Liver (tissue), 10 donors: ENCODE measurements at places on chromosomes 2 and 18. TPM values are rescaled to one million over a fixed set of nuclear protein-coding genes. Genes with fewer than 3 reads are reported as not detected.

Gene DSEL
- 4.9 TPM for total RNA-seq

- H3K4me1 ChIP-seq, result no peaks in the 10 kb centered on the region
- H3K27ac ChIP-seq, result no peak overlapping the region
- H3K4me3 ChIP-seq, result no peak overlapping the region
- no peak for DNase-seq
These were observed 12.4 kb upstream of the ZFP36L2 start for GRCh38 chr2:43238813-43239212.

- H3K4me1 ChIP-seq, result no peaks in the 10 kb centered on the region
- no peak overlapping the region for H3K27ac ChIP-seq
- no peak overlapping the region for H3K4me3 ChIP-seq
These were observed 312.2 kb upstream of the SMIM21 start for GRCh38 chr18:75739682-75740081.

- H3K4me1 ChIP-seq, result peaks cover 1% of the 10 kb centered on the region
- H3K27me3 ChIP-seq, result no peaks in the 10 kb centered on the region
- H3K36me3 ChIP-seq, result no peaks in the 10 kb centered on the region
- no peak overlapping the region for H3K4me3 ChIP-seq
- no peak overlapping the region for H3K27ac ChIP-seq
These were observed 92.9 kb upstream of the CYP1B1 start for GRCh38 chr2:38168710-38169480.

- H3K4me1 ChIP-seq, result no peaks in the 10 kb centered on the region
- no peaks in the 10 kb centered on the region for H3K27me3 ChIP-seq
- DNase-seq, result no peak
- no peak overlapping the region for H3K27ac ChIP-seq
- no peak overlapping the region for H3K4me3 ChIP-seq
These were observed 65.2 kb downstream of the CMPK2 start for GRCh38 chr2:6800553-6800952.

DNA sequence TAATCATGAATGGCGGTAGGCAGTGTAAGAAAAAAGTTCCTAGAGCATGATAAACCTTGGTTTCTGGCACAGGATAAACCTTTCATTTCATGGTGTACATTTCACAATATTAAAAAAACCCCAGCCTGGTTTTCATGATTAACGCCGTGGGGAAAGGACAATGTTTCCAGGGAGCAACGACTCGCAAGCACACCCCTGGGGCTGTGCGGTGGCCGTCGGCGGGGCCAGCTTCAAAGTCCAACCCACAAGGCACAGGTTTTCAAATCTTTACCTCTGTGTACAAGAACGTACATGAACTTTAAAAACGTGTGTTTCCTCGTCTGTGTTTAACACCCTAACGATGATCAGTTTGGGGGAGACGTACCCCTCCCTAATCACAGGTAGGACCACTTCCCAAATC lies 118.1 kb downstream of the NOL10 start:
- H3K36me3 ChIP-seq, result peaks cover 5% of the 10 kb centered on the region
- no peak overlapping the region for H3K27ac ChIP-seq
- no peaks in the 10 kb centered on the region for H3K4me1 ChIP-seq
- no peak overlapping the region for H3K4me3 ChIP-seq

DNA sequence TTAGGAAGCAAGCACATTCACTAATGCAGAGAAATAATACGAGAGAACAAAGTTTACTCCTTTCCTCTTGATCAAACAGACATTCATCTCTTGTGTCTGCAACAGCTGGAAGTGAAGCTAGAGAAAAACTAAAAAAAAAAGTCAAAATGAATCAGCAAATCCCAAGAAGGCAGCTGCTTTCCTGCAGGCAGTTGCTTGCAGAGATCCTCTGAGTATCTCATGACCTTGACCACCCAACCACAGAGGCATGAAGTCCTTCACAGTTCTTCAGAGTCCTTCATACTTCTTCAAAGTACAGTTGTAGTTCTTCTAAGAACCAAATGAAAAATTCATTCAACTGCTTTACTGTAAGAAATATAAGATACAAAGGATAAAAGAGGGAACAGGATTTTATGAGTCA lies 97.2 kb upstream of the ACVR1C start:
- H3K36me3 ChIP-seq, result peaks cover 11% of the 10 kb centered on the region
- H3K27me3 ChIP-seq, result no peaks in the 10 kb centered on the region
- H3K4me3 ChIP-seq, result no peak overlapping the region
- no peak overlapping the region for H3K27ac ChIP-seq
- DNase-seq, result no peak

DNA sequence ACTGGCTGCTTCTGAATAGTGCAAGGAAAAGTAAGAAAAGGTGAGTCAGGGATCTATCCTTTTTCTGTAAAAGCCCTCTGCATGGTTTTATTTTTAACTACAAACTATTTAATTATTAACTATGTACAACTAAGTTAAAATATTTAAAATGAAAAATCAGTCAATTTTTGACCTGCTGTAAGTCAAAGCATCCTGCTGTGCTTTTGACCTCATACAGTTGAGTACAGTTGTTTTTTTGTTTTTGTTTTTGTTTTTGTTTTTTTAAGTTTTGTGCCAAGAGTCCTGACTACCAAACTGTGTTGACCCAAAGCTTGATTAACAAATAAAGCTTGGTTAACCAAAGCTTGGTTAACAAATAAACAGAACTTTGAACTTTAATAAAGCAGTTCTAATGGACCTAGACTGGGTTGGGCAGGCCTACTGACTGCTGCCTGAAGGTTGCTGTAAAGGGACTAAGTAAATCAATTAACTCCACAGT lies at the start of gene ACMSD:
TSS of gene ACMSD (plus strand) at position 474 of the 478 bp plus-strand sequence. CDS start 67 bp downstream, outside the sequence.
- peaks cover 40% of the 10 kb centered on the region for H3K4me1 ChIP-seq
- H3K4me3 ChIP-seq, result peak within 1 kb of the TSS; percentile 70
- H3K36me3 ChIP-seq, result peaks cover 5% of the 10 kb centered on the region
- no peaks in the 10 kb centered on the region for H3K27me3 ChIP-seq
- DNase-seq, result no peak

GRCh38 chr2:16882706-16883105 lies 217.1 kb upstream of the CYRIA start:
- H3K36me3 ChIP-seq, result no peaks in the 10 kb centered on the region
- H3K4me3 ChIP-seq, result no peak overlapping the region
- DNase-seq, result no peak
- H3K27me3 ChIP-seq, result no peaks in the 10 kb centered on the region

DNA sequence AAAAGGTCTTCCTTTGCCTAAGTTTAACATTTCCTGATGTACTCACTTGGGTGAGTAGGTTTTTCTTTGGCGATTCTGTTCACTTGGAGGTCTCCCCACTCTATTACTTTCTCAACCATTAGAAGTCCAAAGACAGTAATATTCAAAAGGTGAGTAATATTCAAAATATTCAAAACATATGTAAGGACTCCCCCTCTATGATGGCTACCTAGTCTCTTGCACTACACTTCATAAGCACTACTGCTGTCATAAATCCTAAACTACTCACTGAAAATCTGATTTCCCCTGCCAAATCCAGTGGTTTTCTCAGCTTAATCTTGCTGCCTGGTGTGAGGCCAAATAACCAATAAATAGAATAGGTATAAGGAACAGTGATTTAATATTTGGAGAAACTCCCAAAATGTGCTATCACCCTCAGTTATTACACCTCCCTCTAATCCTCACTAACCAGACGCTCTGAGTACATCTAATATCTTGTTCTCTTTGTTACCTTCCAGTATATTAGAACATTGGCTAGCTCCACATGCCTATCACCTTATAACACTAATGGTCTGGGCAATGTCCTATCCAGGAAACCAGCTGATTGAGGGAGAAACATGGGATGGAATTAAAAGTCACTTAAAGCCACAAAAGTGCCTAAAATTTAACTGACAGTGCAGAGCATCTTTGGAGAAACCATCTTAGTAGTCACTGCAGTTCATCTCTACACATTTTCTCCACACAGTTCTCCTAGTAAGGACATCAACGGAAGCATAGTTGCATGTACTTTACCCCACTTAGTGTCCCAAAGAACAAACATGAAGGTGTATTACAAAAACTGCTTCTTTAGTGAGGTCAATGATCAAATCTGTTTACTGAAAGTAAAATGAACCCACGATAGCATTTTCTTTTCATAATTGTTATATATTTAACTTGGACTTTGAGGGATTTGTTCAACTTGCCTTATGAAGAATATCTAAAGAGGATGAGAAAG lies 54.8 kb downstream of the MBD2 start:
- H3K27me3 ChIP-seq, result no peaks in the 10 kb centered on the region
- no peak overlapping the region for H3K27ac ChIP-seq
- no peak overlapping the region for H3K4me3 ChIP-seq
- peaks cover 2% of the 10 kb centered on the region for H3K4me1 ChIP-seq
- no peak for DNase-seq

DNA sequence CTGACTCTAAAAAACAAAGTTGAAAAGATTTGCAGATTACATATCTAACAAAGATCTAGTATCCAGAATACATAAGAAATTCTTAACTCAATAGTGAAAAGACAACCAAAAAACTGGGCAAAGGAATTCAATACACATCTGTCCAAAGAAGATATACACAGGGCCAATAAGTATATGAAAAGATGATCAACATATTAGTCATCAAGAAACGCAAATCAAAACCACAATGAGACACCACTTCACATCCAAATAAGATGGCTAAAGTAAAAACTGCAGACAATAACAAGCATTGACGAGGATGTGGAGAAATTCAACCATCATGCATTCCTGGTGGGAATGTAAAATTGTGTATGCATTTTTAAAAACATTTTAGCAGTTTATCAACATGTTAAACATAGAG lies 256.0 kb downstream of the EIPR1 start:
- no peaks in the 10 kb centered on the region for H3K4me1 ChIP-seq
- no peak overlapping the region for H3K4me3 ChIP-seq
- DNase-seq, result no peak
- no peak overlapping the region for H3K27ac ChIP-seq
- no peaks in the 10 kb centered on the region for H3K27me3 ChIP-seq

- H3K36me3 ChIP-seq, result no peaks in the 10 kb centered on the region
- no peak for DNase-seq
- peaks cover 4% of the 10 kb centered on the region for H3K4me1 ChIP-seq
- no peak overlapping the region for H3K4me3 ChIP-seq
These were observed 98.2 kb upstream of the MAP3K20 start for GRCh38 chr2:172977270-172978062.

GRCh38 chr2:96617012-96617411 lies 21.1 kb downstream of the KANSL3 start:
- H3K4me1 ChIP-seq, result peaks cover 12% of the 10 kb centered on the region
- H3K4me3 ChIP-seq, result no peak overlapping the region
- no peak overlapping the region for H3K27ac ChIP-seq
- peaks cover 25% of the 10 kb centered on the region for H3K36me3 ChIP-seq

GRCh38 chr18:79554321-79554720 lies 125.3 kb upstream of the CTDP1 start:
- no peaks in the 10 kb centered on the region for H3K4me1 ChIP-seq
- H3K27ac ChIP-seq, result no peak overlapping the region
- no peak overlapping the region for H3K4me3 ChIP-seq
- H3K36me3 ChIP-seq, result no peaks in the 10 kb centered on the region
- DNase-seq, result no peak

DNA sequence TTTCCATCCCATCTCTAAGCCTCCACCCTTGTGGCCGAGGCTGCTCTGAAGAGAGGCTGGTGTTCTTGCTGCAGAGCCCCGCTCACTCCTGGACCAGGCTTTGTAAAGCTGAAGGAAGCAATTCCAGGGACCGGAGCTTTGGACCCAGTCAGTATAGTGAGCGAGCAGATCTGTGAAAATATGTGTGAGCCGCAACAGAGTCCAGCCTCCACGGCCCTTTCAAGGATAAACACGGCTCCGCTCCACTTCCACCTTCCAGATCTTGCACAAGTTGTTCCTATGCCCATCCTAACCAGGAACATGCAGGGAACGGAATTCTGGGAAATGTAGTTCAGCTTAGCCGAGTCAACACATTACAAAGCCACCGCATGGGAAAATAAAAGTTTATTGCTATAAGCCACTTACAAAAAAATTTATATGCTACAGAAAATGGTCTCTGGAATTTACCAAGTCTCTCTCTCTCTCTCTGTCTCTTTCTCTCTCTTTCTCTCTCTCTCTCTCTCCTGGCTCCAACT lies 151.7 kb upstream of the ZNF521 start:
- no peak overlapping the region for H3K4me3 ChIP-seq
- no peaks in the 10 kb centered on the region for H3K27me3 ChIP-seq
- no peaks in the 10 kb centered on the region for H3K4me1 ChIP-seq
- H3K36me3 ChIP-seq, result no peaks in the 10 kb centered on the region
